Midbrain (tissue), 1 donor: ENCODE measurements at places on chromosomes 2 and 18.

DNA sequence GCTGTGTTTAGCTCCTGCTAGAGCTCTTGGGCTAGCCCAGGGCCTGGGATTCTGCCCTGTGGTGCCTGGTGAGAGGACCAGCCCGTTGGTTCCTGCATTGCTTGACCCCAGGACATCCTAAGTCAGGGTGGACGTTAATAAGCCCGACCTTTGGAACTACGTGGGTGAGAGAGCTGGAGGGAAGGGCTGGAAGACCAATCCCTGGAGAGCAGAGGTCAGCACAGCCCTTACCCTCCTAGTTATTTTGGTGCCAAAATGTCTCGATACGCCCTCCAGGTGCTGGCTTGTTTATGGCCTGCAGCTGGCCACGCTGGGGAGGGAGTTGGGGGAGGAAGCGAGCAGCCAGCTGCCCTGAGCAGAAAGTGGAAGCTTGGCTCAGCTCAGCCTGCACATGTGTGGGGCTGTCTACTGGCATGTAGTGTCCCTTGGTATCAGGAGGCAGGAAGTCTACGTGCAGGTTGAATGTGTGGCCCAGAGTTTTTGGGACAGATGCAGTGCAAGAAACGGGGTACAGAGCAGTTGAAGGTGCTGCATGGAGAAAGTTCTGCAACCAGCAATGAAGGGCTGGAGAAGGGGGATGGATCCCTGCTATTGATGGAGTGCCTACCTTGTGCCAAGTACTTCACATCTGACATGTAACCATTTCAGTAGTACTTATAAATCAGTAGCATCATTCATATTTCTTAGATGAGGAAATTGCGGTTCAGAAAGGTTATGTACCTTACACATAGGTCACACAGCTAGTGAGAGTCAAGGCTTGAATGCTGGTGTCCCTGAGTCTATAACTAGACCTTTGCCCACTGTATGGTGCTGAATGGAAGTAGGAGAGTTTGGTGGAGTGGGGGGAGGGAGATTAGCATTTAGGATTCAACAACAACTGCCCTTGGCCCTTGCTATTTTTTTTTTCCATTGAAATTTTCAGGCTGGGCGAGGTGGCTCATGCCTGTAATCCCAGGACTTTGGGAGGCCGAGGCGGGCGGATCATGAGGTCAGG, 5.0 kb upstream of the DGKD start:
- peak; percentile 61 for DNase-seq

GRCh38 chr2:56531668-56532420, 348.1 kb downstream of the CCDC85A start:
- no peak for DNase-seq

- DNase-seq, result peak; percentile 67
Measured at GRCh38 chr2:214481204-214481603, 70.3 kb downstream of the VWC2L start.

- DNase-seq, result no peak
Measured at GRCh38 chr18:10062302-10063300, 148.8 kb downstream of the VAPA start.

DNA sequence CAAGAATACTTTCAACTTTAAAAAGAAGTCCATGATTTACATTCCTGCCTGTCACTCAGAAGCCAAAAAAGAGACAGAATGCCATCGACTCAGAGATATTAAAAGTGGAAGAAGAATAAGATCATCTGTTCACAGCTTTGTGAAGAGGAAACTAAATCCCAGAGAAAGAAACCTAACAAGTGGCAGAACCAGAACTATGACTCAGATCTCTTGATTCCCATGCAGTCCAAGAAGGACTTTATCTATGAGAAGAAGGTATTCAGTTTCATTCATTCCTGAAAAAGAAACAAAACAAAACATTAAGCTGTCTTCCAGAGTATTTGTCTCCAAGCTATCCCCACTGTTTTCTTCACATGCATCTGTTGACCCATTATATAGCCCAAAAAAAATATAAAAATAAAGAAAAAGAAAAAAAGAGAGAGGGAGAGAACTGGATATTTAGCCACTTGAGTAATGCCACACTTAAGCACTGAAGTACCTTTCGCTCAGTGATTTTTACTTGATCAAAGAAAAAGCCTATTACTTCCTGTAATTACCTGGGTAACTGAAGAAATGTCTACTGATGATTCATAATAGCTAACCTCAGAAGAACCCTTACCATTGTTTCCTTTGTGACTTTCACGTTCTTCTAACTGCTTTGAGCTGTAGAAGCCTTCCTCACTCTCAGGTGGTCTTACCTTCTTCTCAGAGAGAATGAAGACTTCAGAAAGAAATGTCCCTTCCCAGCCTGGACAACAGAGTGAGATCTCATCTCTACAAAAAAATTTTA, 17.7 kb upstream of the AKAIN1 start:
- DNase-seq, result no peak

- DNase-seq, result no peak
Measured at GRCh38 chr2:219396863-219397457, 9.2 kb upstream of the DNPEP start.

- no peak for DNase-seq
Measured at GRCh38 chr18:23094411-23095190, 40.7 kb upstream of the CABLES1 start.

DNA sequence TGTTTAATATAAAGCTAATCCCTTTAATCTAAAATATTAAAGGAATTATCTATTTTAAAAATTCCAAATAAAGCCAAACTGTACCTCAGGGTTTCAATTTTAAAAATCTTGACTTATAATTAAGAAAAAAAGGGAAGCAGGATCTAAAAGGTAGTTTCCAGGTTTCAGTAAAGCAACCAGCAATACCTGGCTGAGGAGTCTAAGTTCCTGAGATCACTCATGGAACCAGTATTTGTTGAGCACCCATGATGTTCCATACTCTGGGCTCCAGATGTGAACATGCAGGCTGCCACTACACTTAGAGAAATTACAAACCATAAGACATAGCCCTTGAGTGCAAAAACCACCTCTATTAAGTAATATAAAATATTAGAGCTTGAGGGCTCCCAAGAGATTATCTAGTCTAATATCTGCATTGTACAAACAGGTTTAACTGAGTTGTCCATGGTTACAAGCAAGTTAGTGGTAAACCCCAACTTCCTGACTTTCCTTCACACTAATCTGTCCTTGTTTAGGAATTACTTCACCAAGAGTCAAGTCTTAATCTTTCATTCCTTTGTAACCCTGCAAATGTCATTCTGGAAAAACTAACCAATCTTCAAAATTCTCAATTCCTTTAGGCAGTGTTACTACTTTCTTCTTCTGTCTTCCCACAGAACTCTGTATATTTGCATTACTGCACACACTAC, 49.2 kb downstream of the CLASP1 start:
- no peak for DNase-seq

DNA sequence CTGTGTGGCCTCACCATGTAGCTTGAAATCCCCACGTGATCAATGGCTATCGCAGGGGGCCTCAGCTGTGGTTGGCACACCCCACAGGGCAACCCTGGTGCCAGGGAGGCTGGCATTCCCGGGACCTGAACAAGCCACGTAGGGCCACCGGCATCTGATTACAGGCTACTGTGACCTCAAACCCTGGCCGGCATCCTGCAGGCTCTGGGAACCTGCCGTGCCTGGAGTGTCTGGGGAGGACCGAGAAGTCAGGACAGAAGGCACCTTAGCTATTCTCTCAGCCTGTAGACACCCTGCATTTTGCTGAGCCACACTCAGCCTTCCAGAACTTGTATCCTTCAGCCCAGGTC, 213.0 kb downstream of the GLI2 start:
- DNase-seq, result no peak

DNA sequence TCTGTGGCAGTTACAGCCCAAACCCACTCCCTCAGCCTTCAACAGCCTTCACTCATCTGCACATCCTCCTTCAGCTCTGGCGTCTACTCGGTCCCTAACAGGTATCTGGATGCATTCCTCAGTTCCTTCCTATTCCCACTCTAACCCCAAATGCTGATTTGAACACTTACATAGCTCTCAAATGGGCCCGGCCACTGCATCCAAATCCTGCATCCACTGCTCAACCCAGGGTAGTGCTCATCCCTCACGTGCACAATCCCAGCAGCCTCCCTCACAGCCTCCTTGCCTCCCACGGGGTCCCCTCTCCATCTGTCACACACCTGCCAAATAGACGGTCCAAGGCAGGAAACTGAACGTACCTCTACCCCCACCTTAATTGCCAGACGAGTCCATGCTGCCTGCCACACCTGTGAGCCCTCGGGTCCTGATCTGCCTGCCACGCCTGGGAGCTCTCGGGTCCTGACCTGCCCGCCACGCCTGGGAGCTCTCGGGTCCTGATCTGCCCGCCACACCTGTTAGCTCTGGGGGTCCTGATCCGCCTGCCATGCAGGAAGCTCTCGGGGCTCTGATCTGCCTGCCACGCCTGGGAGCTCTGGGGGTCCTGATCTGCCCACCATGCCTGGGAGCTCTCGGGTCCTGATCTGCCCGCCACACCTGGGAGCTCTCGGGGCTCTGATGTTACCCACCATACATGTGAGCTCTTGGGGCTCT, 9.9 kb downstream of the OR6B3 start:
- no peak for DNase-seq

- no peak for DNase-seq
Measured at GRCh38 chr2:48588745-48589144, 28.9 kb upstream of the GTF2A1L start.

- DNase-seq, result peak; percentile 79
Measured at GRCh38 chr2:16553226-16553625, 112.4 kb downstream of the CYRIA start.

- no peak for DNase-seq
Measured at GRCh38 chr2:97712693-97713295, 582 bp upstream of the ZAP70 start.

GRCh38 chr18:42053188-42053781, 98.3 kb downstream of the PIK3C3 start:
- DNase-seq, result peak; percentile 67

DNA sequence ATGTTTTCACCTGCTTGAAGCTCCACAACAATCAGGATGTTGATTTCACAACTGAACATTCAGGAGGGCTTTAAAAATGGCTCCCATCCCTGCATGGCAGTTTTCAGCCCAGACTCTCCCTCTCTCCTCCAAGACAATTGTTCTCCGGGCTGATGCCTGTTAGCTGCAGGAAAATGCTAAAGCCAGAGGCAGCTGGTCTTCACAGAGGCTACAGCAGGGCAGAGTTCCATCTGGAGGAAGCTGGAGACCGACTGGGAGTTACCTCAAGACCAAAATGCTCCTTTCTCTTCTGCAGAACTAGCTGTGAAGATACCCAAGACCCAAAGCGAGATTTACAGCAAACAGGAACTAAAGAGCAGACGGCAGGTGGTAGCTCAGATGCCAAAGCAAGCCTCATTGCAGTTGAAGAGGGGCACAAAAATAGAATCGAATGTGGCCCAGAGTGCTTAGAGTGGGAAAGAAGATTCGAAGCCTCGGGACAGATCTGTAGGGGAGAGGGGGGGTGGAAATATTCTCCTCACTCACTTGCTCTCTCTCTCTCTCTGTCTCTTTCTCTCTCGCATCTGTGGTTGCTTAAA, 423.6 kb downstream of the ZNF521 start:
- no peak for DNase-seq

GRCh38 chr18:8153887-8154583, 455.2 kb upstream of the RAB12 start:
- no peak for DNase-seq

GRCh38 chr2:25993049-25993448, 10.8 kb upstream of the KIF3C start:
- DNase-seq, result no peak

- no peak for DNase-seq
Measured at GRCh38 chr2:15957881-15958713, 17.7 kb downstream of the MYCN start.

DNA sequence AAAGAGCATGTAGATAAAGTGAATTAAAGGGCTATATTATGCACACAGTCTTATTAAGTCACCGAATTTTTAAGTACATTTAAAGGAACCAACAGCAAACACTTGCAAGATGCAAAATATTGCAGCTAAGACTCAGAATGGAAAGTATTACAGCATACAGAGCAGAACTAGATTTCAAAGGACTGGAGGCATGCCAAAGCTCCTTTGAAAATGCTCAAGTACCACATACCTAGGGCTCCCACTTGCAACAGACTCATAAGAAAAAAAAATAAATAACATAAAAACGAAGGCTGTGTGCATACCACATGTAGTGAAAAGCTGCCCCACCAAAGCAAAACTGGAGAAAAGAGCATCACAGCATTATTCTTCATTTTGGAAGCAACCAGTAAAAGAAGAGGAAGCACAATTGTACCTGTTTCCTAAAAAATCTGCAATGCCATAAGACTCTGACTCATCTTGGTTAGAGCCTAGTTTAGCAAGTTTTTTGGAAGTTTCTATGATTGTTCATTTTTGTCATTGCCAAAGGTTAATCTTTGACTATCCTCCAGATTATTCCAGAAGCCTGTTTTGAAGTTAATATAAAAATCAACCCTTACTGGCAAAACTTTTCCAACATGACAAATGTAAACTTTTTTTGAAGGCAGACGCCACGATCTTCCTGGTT, 306.0 kb upstream of the COL3A1 start:
- no peak for DNase-seq

GRCh38 chr2:58137221-58137620, 90.6 kb downstream of the VRK2 start:
- DNase-seq, result peak; percentile 2

DNA sequence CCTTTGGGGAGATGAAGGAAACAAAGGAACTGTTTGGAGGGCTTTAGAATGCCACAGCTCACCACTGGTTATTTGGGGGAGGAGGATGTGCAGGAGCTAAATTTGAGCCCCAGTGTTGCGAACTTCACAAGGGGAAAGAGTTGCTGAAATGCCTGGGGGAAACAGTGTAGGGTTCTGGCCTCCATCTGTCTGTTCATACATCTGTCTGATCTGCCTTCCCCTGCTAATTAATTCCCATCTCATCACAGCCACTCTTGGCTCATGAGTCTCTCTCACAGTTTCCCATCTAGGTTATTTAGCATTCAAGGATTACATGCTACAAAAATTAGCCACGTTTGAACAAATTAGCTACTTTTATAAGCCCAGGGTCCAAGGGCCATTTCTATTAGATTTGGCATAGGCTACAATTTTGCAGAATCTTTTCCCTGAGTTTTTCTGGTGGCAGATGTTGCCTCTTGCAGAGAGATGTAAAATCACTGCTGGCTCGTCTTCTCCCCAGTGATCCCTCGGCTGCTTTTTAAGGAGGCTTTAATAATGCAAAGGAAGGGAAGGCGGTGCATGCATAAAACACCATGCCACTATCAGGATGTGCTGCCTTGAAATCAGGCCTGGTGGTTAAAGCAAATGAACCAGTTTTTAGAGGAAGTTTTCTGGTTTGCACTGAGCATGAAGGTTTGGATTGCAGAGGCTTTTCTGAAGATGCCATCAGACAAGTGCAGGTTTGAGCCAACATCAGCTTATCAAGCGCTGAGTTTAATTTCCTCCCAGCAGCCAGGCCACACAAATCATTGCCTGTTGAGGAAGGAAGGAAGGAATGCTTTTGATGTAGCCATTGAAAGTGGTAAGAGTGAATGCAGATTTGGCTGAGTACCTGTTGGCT, 35.0 kb downstream of the ADD2 start:
- no peak for DNase-seq

DNA sequence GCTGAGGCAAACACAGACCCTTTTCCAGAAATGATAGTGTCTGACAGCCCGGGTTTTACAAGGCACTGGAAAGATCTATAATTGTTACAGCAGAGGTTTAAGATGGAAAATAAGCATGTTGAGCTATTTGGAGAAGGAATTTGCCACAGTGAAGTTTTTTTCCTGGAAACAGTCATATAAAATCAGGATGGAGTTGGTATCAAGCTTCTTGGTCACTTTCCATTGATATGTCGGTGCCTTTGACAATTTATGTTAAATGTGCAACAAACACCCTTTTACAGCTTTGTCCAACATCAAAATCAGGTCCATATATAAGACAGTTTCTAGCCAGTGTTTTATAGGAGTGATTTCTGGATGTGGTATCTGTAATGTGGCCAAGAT, 117.2 kb upstream of the NRP2 start:
- no peak for DNase-seq
